Left ventricle myocardium superior (tissue), 1 donor: ENCODE measurements at places on chromosomes 2 and 18. TPM values are rescaled to one million over a fixed set of nuclear protein-coding genes. Genes with fewer than 3 reads are reported as not detected.

ZNF532 gene
- 64.2 TPM for total RNA-seq

DNA sequence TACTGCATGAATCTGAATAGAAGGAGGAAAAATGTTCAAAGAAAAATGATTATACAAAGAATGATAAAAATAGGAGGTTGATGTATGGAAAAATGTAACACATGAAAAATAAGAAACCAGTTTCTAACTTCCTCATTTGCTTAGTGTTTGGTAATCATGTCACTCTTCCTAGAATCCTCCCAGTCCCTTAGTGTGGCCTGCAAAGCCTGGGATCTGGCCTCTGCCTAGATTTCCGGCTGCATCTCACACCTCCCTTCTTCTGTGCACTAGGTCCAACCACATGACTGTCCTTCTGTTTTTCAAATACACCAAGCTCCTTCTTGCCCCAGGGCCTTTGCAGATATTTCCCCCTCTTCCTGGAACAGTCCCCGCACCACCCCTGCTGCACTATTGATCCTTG is 76.8 kb upstream of the RBMS1 start:
- no peak for DNase-seq

DNA sequence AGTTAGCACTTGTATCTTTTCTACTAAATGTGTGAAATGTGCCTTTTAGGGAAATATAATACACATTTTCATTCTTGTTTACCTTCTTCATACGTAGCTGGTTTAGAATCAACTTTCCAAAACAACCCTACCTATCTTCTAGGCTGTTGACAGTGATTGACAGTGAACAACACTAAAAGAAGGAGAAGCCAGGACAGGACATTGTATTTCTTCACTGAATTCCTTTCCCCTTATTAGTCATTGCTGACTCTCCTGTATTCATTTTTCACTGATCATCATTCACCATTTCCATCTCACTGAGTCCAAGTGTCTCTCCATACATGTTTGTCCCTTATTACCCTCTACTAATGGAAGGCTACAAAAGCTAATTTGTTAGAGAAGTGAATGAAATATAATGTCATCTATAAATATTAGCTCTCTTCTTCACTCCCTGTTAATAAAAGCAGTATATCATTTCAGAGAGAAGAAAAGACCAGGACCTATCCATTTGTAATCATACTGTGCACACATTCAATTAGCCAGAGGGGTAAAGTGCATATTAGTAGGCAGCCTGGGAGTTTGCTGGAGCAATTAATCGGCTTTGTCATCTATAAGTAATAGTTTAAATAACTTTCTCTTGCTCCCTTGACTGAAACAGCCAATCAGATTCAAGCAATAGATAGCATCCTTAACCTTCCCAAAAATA is 192.5 kb upstream of the FOSL2 start:
- DNase-seq, result no peak

DNA sequence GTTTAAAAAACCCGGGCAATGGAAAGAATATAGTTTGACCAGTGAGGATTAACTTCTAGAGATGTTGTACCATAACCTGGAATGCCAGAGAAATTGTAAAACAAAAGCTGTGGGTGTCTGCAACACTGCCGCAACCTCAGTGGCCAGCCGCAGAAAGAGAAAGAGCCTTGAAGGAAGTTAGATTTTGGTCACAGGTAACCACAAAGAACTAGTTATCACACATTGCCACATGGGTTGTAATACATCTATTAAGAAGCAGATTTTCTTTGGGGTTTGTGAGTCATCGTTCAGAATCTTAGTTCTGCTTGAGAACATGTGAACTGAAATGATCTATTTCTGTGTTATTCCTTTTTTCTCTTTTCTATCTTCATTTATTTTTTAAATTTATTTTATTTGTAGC is 222.9 kb upstream of the AGAP1 start:
- no peak for DNase-seq

DNA sequence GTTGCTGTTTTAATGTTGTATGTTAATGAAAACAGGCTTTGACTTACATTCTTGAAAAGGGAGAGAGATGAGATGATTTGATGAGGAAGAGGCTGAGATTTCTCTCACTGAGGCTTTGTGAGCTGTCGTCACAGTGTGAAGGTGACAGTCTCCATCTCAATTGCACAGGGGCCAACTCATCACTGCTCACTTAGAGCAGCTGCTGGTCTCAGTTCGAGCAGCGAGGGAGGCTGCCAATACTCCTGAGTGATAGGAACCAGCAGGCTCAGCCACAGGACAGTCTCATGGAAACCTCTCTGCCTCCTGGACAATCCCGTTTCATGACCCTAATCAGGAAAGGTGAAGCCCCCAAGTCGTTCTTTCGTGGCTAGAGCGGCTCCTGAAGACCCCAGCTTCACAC is 170.7 kb upstream of the SOX11 start:
- DNase-seq, result peak; percentile 59

DNA sequence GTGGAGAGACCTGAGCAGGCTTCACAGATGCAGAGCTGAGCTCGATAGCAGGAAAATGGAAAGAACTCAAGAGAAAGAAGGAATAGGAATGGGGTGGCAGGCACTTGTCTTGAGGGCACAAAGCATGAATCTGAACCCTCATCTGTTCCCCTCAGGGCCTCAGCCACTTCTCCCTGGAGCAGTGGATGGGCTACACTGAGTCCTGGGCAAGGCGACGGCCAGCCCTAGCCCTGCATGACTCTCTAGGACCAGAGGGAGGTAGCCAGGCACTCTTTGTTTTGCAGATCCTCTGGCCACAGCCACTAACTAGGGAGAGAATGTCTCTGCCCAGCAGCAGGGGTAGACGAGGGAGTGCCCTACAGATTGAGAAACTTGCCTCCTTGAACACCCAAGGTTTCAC is 3.4 kb upstream of the TEX51 start:
- DNase-seq, result no peak

DNA sequence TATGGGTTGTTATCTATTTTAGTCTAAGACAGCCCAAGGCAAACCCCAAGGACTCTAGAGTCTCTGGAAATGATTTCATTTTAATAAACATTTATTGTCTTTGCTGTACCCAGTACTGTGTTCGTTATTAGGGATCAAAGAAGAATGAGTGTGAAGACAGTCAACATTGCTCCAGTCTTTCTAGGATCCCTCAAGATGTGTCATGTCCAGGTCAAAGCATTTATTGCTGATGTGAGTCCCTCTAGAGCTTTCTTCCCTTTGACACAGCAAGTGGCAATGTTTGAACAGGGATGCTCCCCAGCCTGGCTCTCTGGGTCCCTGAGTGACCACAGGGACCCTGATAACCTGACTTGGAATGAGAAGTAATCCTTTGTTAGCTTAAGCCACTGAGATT is 123.1 kb upstream of the STK17B start:
- no peak for DNase-seq
